GOT3 (cell line): ENCODE measurements at places on chromosomes 7 and 10.

- DNase-seq: no peak
These were observed 450.0 kb downstream of the HTR7 start for GRCh38 chr10:90407851-90408250.

DNA sequence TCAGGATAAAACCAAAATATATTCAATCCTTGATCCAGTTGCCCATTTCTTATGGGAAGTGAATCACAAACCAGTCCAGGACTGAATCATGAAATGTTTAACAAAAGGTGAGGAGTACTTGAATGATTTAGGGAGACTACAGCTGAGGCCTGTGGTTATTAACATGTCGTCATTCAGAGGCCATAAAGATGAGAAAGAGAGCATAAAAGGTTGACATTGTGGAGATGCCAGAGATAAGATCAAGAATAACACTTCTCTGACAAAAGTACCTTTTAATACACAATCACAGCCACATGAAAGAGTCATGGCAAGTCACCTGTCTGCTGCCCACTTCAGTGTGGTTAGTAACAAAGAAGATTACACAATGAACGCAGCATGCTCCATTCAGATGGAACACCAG lies 1195.7 kb upstream of the SORCS1 start:
- no peak for DNase-seq

- no peak for DNase-seq
These were observed 67.6 kb upstream of the PHYHIPL start for GRCh38 chr10:59108886-59109288.

GRCh38 chr7:102439963-102440795 lies 6.8 kb downstream of the ORAI2 start:
- no peak for DNase-seq

- no peak for DNase-seq
These were observed 235.7 kb downstream of the PRPF18 start for GRCh38 chr10:13822490-13822889.

DNA sequence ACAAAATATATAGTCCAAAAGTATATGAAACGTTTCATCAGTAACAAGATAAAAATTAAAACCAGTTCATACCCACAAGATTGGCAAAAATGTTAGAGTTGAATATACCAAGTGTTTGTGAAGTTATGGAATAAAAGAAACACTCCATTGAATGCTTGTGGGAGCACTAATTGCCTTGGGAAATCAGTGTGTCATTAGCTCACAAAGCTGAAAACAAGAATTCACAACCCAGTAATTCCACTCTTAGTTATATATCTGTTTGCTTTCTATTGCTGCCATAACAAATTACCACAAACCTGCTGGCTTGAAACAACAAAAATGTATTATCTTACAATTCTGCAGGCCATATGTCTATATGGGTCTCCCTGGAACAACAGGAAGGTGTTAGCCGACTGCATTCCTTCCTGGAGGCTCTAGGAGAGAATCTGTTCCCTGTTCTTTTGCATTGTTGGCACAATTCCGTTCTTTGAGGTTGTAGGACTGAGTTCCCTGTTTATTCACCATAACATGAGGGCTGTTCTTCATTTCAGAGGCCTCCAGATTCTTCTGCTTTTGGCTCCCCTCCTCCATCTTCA lies 45.7 kb downstream of the SEM1 start:
- DNase-seq: no peak

DNA sequence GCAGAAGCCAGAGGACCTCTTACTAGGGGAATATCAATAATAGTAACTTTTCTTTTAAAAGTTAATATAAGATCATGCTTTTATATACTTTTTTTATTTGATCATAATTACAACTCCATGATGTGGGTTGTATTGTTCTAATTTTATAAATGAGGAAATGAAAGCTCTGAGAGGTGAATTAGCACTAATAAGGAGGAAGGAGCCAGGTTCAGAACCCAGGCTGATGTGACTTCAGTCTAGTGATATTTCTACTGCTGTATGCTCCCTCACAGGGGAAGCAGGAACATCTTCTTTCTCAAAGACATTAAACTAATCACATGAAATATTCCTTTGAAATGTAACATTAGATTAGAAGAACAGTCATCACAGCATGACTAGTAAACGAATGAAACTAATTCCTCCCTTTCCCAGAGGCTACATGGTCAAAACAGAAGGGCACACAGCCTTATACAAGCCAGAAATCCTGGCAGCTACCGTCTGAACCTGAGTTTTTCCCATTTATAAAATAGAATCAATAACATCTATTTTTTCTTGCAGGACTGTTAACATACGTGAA lies 81.4 kb upstream of the GJD4 start:
- DNase-seq: no peak

DNA sequence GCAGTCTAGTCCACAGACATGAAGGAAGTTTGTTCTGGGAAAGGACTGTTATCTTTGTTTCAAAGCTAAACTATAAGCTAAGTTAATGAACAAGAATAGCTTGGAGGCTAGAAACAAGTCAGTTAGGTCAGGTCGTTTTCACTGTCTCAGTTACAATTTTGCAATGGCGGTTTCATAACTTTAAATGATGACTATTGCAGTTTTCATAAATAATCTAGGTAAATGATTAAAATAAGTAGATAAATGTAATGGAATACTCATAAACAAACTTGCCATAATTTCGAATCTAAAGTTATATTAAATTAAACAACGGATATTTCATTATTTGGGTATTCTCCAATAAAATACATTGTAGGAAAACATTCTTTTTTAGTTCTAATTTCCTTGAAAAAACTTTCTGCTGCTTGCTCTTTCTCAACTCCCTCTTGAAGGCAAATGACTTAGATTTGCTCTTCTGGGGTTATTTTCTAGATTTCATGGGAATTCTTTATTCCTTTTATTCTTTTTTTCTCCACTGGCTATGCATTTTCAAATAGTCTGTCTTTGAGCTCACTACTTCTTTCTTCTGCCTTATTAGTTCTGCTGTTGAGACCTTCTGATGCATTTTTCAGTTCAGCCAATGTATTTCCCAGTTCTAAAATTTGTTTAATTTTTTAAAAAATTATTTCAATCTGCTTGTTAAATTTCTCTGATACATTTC lies 103.8 kb upstream of the APBB1IP start:
- DNase-seq: no peak

DNA sequence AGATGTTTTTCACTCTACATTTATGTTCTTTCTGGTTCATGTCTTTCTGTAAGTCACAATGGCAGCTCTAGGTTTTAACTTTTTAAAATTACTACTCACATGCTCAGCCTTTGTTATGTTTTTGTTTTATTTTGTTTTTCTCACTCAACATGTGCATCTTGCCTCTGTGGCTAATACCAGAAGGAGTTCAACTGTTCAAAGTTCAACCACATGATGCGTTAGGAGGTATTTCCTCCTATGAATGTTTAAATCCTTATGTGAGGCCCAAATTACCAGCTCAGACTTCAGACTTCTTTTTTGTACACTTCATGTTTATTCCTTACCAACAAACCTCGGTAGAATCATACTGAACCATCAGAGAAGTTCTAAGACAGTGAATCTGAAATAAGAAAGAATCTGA lies 151.6 kb downstream of the MALRD1 start:
- no peak for DNase-seq

GRCh38 chr10:4635388-4635787 lies 190.6 kb upstream of the AKR1E2 start:
- no peak for DNase-seq

DNA sequence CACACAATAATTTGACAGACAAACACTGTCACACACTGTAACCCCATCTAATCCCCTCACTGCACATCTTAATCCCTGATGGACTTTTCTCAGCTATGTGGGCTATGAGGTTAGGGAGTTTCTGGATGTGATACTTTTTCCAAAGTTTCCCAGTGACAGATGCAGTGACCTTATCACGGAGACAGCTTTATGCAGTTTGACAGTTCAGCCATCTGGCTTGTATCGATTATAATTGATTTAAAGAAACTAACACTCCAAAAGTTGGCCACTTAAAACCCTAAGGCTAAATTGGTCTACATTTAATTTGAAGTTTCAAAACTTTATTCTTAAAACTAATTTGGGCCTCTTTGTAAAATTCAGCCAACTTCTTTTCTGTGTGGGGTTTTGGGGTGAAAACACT lies 196.7 kb downstream of the SDK1 start:
- no peak for DNase-seq

DNA sequence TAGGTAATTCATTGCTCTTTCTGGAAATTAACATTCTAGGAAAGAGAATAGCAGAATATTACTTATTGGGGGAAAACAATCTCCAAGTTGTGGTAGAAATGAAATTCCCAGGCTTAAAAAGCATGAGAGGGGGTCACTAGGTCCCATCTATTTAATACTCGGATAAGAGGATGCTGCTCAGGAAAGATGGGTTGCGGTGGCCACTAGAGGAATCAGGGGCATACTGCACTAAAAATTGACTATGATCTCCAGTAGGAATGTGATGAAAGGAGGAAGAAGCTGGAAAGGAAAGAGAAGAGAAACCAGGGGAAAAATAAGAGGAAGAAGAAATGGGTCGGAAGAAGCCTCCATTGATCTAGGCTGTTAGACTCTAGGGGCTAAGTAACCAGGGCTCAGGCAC lies 192.8 kb downstream of the GPAM start:
- DNase-seq: no peak

DNA sequence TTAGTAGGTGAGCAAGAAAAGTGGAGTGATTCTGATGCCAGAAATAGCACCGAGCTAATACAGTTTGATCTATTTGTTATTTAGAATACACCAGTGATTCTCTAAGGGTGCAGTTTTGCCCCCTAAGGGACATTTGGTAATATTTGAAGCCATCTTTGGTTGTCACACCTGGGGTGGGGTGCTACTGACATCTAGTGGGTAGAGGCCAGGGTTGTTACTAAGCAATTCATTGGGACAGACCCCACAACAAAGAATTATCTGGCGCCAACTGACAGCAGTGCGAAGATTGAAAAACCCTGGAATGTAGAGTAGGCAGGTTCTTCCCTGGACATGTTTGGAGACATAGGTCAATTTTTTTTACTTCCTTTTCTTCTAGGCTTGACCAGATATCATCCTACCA lies 14.6 kb downstream of the PALS2 start:
- no peak for DNase-seq
